Naive thymus-derived CD4-positive, alpha-beta T cell (primary cell): ENCODE measurements at places on chromosomes 5 and 9.

GRCh38 chr5:176700239-176700847 lies 53.1 kb downstream of the TSPAN17 start:
- DNase-seq: no peak

DNA sequence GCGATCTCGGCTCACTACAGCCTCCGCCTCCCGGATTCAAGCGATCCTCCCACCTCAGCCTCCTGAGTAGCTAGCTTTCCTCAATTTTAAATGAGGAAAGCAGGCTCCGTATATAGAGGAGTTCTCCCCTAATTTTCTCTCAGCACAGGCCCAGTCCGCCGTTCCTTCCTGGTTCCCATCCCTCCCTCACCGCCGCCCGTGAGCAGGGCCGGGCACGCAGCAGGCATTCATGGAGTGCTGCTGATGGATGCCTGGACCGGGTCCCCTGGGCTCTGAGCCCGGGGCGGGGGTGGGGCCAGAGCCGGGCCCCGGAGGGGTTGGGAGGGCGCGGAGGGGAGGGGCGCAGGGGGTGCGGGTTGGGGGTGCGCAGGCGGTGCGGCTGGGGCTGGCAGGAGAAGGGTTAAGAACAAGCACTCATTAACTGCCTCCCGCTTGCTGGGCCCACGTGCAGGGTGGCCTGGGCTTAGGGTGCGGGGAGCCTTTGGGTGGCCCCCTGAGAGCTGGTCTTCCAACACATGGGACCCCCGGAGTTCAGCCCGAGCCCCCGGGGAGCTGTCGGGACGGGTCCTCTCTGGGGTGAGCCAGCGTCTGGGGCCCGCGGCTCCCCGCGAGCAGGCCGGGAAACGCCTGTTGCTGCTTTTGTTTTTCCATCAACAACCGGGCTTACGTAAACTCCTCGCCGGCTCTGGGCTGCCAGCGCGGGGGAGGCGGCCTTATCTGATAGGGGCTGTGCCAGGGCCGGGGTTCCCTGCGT lies 33.7 kb downstream of the LHX2 start:
- DNase-seq: no peak

DNA sequence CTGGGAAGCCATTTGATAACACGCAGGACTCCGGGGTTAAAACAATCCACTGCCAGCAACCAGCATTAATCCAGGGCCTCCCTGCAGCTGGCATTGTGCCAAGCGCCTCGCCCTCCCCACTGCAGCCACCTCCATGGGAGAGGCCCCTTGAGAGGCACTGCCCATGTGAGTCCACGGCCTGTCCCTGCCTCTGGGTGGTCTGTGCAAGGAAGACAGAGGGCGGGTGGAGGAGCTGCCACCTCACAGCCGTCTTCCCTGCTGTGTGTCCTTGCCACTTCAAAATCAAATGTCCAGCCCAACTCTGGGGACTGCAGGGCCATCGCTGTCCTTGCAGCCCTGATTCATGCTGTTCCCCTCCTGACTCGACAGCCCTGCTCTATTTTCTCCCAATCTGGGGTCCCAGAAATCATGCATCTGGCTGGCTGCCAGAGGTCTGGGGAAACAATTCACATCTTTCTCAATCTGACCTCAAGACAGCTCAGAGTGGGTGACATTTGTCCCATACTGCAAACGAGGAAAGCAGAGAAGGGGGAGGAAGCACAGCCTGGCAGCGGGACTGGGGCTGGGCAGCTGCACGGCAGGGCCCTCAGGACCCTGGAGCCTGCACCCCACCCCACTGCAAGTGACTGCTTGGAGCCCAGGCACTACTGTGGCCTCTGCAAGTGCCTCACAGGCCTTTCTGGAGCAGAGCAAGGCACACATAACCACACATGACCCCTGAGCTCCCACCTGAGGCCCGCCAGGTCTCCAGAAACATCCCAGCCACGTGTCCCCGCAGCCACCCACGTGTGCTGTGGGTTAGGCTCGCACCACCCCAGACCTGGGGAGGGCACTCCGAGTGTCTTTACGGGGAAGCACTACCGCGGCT lies 15.7 kb downstream of the BRD3OS start:
- DNase-seq: no peak

GRCh38 chr5:50751064-50751657 lies 84.7 kb downstream of the PARP8 start:
- DNase-seq: peak; percentile 58

DNA sequence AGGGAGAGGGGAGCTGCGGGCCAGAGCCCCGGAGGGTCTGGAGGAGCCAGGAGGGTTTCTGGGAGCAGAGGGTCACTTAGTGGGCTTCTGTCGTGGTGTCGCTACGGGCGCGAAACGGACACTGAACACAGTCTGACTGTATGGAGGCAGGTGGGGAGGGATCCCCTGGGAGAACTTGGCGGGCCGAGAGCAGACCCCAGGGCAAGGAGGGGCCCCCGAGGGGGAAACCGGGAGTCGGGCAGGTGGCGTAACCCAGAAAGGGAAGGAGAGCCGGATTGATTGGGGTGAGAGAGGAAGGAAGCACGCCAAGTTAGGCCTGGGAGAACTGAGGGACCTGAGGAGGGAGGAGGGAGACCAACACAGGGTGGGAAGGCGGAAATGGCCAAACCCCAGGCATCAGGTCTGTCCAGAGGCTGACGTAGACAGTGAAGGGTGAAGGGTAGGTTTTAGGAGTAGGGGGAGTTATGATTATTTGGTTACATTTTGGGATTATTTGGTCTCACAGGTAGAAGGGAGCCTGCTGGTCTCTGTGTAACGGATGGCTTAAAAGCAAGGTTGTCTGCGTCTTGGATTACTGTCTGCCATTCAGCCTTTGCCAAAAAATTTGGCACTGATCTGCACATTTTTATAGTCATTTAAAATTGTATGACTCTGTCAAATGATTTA lies 3.3 kb upstream of the MSMP start:
- DNase-seq: peak; percentile 18

DNA sequence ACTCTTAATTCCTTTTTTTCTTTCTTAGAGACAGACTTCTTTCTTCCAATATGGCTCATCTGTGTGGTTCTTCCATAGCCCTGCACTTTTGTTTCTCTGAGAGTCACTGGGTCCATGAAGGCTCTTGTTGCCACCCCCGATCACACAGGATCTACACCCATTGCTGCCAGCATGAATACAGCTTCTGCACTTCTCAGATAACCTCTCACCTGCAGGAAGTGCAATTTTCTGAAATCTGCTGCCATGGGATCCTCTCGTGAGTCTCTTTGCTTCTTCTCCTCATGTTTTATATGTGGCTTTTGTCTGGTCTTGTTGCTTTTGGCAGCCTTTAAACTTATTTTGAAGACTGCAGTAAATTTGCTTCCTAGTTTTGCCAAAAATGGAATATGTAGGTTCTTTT lies 171.2 kb downstream of the TMEM167A start:
- no peak for DNase-seq

DNA sequence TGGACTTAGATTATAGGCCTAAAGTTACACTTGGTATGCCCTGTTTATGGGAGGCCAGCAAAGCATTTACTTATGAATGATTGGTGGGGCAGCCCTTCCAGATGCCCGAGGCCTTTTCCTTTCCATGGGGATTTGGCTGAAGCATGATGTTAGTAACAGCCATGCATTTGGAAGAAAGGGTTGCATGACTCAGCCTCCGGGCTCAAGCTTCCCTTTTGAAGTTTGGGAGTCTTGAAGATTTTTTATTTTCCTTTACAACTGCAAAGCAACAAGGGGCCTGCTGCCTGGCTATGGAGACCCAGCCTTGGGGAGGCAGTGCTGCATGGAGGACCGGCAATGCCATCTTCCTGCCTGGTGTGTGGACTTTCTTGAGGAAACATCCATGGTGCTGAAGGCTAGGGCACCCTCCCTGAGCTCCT lies 244.7 kb downstream of the ICE1 start:
- DNase-seq: no peak

DNA sequence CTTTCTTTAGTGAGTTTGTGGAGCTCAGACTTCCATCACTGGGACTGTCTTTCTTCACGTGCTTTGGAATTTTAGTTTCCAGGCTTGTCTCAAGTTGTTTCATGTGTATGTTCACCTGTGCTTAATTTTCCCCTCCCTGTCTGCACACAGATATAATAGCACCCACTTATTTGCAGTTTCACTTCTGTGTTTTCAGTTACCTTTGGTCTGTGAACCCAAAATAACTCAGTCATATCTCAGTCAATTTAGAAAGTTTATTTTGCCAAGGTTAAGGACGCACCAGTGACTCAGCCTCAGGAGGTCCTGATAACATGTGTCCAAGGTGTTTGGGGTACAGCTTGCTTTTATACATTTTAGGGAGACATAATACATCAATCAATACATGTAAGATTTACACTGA lies 330.4 kb downstream of the ICE1 start:
- no peak for DNase-seq

DNA sequence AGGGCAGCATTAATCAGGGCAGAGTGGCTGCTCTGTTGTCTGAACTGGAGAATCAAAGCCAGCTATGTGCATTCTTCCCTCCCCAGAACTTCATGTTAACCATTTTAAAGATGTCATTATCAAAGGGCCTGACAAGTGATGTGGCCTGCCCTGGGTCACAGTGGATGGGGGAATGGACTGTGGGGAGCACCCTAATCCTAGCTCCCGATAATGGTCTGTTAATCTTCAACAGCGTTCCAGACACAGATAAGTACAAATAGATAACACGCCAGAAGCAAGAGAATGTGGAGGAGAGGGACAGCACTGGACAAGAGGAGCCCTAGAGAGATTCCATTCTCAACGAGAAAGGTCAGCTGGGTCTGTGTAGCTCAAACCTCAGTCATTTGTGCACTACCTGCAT lies 77.5 kb downstream of the DPYSL3 start:
- DNase-seq: no peak

DNA sequence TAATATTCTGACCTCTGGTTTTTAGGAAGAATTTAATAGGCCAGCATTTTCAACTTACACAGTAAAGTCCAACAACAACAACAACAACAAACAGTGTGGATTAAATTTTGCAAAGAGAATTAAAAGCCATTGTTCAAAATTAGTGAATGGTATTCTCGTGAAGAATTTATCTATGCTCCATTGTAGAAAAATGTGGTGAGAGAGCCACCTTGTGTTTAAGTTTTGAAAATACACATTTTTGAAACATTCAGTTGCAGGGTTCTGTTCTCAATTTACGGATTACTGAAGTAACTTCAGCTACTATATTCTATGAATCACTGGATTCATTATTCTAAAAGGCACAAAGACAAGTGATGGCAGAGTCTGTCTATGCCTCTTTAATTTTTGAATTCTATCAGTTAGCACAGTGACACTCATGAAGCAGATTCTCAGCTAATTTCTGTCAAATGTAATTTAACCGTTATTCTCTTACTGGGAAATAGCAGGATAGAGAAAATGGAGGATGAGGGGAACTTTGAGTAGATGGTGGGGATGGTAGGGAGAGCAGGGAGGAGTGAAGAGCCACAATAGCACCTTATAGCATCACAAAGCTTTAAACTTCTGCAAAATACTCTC lies 11.0 kb downstream of the CCDC152 start:
- peak; percentile 2 for DNase-seq

- DNase-seq: no peak
These were observed 28.8 kb upstream of the SCAMP1 start for GRCh38 chr5:78331523-78332080.

- no peak for DNase-seq
These were observed 354.3 kb downstream of the RAB3C start for GRCh38 chr5:58937031-58937681.

GRCh38 chr9:89029788-89030187 lies 38.5 kb downstream of the S1PR3 start:
- no peak for DNase-seq

- DNase-seq: peak; percentile 85
These were observed 117.7 kb downstream of the SLC12A2 start for GRCh38 chr5:128201065-128201926.

DNA sequence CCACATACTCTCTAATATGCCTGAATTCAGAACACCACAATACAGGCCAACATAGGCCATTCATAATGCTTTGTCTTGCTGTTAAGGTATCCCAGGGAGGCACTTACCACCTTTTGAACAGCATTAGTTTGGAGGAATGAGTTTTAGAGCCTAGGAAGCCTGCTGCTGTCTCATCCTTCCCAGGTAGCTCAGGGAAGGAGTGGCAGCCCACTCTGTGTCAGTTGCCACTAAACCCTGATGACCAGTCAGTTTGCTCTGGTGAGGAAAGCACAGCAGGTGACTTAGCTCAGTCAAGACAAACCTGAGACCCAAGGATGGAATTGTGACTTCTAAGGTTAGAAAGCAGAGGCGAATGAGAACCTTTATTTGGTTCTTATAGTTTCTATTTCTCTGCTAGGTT lies 337.4 kb upstream of the ATP10B start:
- DNase-seq: no peak

- DNase-seq: no peak
These were observed 67.9 kb upstream of the TARS1 start for GRCh38 chr5:33372721-33373472.

- peak; percentile 60 for DNase-seq
These were observed 9.7 kb downstream of the TIGD6 start for GRCh38 chr5:149990518-149991376.

DNA sequence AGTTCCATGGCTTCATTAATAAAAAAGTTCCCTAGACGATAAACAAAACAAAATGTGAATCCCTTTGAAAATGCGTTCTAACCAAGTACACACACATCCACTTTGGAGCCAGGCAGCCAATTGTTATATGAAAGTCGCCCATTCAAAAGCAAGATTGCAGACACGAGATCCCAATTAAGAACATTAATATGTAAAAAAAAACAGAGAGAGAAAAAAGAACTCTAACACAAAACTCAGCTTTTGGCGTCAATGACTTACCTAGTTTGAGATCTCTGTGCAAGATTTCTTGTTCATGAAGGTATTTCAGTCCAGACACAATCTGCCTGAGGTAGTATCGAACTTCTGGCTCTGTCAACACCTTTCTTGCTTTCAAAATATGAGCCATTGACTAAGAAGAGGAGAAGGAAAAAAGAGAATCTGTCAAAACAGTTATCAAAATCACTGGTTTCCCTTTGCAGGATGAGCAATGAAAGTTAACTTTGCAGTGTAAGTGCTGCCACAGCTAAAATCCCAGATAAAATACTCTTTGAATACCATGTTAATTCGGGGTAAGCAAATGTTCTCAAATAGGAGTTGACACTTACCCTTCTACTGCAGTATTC lies 1.6 kb downstream of the PLK2 start:
- no peak for DNase-seq

DNA sequence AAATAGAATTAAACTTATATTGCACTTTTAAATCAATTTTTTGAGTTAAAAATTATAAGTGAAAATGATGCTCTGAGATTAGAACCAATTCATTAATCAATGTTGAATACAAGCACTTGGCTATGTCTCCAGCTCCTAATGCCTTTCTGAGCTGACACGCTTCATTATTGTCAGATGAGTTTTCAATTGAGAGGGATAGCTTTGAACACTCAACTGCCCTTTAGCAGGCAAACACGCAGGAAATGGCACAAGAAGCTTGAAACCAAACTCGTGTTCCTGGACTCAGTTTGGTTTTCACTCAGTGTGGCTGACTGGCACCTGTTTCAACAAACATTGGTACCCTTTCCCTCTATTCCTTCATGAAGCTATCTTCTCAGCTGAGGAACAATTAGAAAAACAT lies 109.8 kb downstream of the MCTP1 start:
- no peak for DNase-seq

- DNase-seq: no peak
These were observed 124.8 kb downstream of the NFIB start for GRCh38 chr9:14189146-14189545.

- no peak for DNase-seq
These were observed 241.5 kb upstream of the MVB12B start for GRCh38 chr9:126085170-126085569.

- DNase-seq: peak; percentile 61
These were observed at the start of gene FAM120A for GRCh38 chr9:93450945-93451815. Gene FAM120A (plus strand): TSS chr9:93451685. CDS start chr9:93451916, 231 bp downstream.
